Activated CD4-positive, alpha-beta T cell treated with anti-CD3 and anti-CD28 coated beads for 1 hour (primary cell): ENCODE measurements at places on chromosomes 3 and 15.

DNA sequence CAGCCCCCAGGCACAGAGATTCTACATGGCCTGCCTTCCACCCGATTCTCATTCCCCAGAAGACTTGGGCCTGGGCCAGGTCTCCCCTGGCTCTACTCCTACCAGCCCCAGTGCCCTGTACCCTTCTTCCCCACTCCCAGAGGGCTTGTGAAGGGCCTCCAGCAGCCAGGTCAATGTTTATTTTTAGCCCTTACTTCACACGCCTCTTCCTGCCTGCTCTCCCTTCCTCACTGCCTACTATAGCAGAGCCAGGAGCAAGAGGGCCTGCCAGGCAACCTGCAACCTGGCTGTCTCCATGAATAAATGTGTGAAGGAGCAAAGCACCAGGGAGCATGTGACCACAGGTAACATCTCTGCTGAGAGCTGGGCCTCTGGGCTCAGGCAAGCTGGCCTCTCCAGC, 26.4 kb upstream of the APEH start:
- no peak for DNase-seq

DNA sequence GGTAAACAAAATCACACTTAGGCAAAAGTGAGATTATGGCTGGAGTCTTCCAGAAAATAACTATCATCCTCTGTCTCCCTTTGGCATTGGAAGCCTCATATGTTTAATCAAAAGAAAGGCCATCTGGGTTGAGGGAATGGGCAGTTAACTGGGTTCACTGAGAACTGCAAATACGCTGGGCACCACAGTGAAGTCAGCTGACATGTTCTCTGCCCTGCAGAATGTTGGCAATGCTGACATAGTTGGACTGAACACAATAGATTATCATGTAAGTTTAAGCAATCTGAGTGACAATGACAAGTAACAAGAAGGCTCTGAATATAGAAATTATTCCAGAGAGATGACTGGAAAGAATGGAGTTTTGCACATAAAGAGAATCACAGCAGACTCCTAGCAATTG, 43.8 kb upstream of the SLC25A26 start:
- no peak for DNase-seq

GRCh38 chr3:123781138-123781537, 103.0 kb downstream of the MYLK start:
- DNase-seq = no peak

GRCh38 chr3:186567072-186567921, at the start of gene TBCCD1:
TSS of gene TBCCD1 (minus strand) at chr3:186567339. CDS start at chr3:186564329, 3,010 bp downstream.
- peak; percentile 94 for DNase-seq

- no peak for DNase-seq
These were observed 83.1 kb downstream of the HMG20A start for GRCh38 chr15:77503764-77504163.

GRCh38 chr3:141405025-141405424, 36.7 kb downstream of the ZBTB38 start:
- DNase-seq = no peak

GRCh38 chr15:70214276-70214675, 116.6 kb upstream of the TLE3 start:
- no peak for DNase-seq

DNA sequence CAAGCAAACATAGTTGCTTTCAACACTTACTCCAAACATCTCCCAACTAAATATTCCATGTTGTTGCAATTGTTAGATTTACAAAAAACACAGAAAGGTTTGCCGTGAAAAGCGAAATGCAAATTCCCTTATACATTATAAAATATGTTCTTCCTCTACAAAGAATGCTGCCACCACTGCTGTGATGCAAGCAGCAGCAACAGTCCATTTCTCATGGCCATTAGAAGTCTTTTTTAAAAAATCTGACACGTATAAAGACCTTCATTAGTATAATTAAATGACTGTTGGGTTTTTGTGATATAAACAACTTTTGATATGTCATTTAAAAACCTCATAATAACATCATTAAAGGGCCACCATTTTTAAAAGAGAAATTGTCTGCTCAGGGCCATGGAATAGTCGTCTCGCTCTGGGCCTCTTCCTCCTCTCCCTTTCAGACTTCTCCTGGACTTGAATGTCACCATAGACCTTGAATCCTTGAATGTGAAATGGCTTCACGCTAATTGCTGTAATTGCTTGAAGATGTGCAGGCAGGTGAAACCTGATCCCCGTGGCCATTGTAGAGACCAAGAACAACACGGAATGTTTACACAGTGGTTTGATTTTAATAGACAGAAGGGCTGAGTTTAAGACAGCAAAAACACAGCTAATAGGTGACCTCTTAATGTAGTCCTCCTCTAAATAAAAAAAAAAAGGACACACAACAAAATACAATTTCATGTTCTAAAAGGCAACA, 450.4 kb downstream of the FOXP1 start:
- DNase-seq = no peak

GRCh38 chr3:117346901-117347300, 637.3 kb downstream of the TUSC7 start:
- no peak for DNase-seq

DNA sequence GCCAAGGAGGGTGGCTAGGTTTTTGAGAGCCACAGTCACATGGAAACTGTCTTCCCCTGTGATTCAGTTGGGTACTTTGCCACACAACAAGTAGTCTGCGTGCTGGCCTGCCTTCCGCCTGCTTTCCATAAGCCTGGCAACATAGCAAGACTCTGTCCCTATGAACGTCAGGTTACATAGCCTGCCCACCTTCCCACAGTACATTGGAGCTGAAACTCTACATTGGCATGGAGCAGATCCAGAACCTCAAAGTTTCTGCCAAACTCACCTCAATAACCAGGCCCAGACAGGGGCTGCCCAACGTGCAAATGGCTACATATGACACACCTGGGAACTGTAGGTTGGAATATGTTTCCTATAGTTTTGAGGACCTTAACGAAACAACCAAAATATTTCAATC, 140.6 kb upstream of the PRICKLE2 start:
- no peak for DNase-seq

- DNase-seq = no peak
These were observed 3.3 kb downstream of the SCAMP2 start for GRCh38 chr15:74869726-74870407.

GRCh38 chr3:32177702-32178198, 60.7 kb upstream of the CMTM8 start:
- DNase-seq = peak; percentile 13

- DNase-seq = no peak
These were observed 267.7 kb downstream of the PLOD2 start for GRCh38 chr3:145893331-145893730.

GRCh38 chr3:25861566-25861965, 71.7 kb downstream of the OXSM start:
- no peak for DNase-seq

GRCh38 chr3:67402873-67403272, 251.5 kb downstream of the SUCLG2 start:
- no peak for DNase-seq

GRCh38 chr3:55364421-55364820, 122.7 kb downstream of the WNT5A start:
- DNase-seq = no peak

DNA sequence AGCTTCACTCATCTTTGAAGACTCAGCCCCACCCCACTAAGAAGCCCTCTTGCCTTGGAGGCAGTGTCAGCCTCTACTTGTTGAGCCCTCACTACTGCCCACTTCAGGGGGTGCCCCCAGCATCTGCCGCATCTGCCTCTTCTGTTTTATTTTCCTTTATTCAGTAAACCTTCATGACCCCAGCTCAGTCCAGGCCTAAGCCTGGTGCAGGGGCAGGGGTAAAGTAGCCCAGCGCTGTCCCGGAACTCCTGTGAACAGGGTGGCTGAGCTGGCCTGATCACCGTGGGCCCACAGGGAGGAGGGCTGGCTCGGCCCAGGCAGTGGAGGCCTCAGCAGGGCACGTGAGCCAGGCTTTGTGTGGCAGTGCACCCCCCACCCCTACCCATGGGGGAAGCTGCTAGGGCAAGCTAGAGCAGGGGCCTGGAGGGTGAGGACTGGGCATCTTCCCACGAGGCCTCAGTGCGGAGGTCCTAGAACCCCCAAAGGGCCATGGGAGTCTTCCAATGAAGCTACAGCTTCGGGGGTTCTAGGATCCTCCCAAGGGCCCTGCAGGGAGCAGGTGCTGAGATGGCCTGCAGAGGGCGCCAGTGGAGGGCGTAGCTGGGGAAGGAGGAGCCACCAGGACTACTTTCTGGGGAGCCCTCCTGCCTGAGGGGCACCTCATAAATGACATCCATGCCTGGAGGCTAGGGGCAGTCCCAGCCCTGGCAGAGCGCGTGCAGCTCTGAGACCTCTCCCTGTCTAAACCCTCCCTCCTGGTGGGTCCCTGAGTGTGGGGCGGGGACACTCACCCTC, 36.0 kb downstream of the TSPAN3 start:
- no peak for DNase-seq

DNA sequence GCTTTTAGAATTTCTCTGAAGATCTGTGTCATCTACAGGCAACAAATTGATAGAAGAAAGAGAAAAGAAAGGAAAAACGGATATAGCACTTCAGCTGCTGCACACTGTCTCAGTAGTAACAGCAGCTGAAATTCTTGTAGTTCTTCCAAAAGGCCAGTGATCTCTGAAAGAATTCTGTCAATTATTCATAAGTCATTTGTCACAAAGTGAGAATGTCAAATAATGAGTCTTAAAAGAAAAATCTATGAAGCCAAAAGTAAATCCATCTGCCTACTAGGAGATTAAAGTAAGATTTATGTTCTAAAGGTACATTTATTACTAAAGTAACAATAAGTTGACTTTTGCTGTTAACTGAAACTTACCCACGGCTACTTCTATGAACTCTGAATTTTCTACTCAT, 24.6 kb downstream of the IFT80 start:
- no peak for DNase-seq

- DNase-seq = no peak
These were observed 20.5 kb upstream of the ENTPD3 start for GRCh38 chr3:40366203-40367162.

- DNase-seq = no peak
These were observed 4.1 kb downstream of the ARID3B start for GRCh38 chr15:74545086-74545485.

- no peak for DNase-seq
These were observed 12.5 kb downstream of the SLC35G2 start for GRCh38 chr3:136831461-136831860.

DNA sequence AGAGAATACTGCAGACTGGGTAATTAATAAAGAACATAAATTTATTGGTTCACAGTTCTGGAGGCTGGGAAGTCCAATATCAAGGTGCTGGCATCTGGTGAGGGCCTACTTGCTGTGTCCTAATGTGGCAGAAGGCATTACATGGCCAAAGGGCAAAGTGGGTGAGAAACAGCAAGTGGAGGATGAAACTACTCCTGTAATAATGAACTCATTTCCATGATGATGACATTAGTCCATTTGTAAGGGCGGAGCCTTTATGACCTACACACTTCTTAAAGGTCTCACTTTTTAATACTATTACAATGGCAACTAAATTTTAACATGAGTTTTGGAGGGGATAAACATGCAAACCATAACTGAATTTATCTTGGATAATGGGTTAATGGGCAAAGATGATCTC, 139.6 kb upstream of the SGO1 start:
- no peak for DNase-seq

- no peak for DNase-seq
These were observed 28.9 kb downstream of the IGSF10 start for GRCh38 chr3:151431940-151432339.

GRCh38 chr15:81595752-81596151, 221.7 kb upstream of the TMC3 start:
- DNase-seq = no peak

GRCh38 chr3:119227070-119227850, 13.4 kb downstream of the B4GALT4 start:
- DNase-seq = no peak

DNA sequence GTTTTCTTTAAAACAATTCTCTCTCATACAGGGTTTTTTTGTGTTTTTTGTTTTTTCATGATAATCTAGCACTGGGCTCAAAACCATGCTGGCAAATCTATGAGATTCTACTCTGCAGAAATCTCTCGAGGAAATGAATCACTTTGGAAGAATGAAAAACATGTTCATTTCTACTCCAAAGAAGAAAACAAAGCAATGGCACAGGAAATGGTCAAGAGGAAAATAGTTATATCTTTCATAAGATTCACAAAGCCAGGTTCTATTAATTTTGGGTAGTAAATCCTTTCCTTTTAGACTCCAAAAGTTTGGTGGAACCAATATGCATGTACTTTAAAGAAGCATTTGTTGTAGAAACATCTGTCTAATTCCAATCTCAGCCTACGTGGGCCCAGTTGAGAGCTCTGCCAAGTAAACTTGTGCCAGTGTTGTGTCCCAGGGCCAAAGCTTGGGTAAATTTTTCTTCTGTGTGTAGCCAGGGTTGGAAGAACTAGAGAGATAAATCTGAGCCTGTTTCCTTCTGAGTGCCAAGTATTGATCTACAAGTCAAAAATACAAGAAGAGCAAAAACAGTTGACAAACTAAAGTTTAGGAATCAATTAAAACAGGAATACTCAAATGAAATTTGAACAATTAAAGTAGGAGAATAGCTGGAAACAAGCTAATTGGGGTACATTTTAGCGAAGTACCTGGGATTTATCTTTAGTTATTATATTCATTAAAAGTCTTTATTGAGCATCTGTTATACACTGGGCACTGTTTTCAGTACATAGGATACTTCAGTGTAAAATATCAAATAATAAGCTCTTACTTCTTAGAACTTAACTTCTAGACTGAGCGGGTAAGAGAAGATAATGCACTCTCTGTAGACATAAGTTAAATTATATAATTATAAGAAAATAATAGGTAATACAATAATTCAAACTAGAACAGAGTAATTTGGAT, 657.5 kb upstream of the NECTIN3 start:
- no peak for DNase-seq

GRCh38 chr3:115549071-115549470, 74.2 kb upstream of the GAP43 start:
- DNase-seq = no peak

DNA sequence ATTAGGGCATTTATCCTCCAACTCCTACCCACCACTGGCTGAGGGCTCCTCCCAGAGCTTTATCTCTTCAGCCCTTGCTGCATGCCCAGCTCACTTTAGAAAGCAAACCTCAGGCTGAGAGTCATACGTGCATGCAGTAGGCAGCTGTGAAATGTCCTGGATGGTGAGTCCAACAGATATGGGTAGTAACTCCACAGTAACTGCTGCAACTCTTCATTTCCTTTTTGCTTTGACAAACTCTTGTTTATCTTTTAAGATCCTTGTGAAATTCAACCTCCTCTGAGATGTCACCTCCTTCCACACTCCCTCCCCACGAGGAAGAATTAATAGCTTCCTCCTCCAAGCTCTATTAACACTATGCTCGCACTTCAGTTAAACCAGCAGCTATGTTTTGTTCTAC, 35.9 kb upstream of the CTNNB1 start:
- DNase-seq = no peak

DNA sequence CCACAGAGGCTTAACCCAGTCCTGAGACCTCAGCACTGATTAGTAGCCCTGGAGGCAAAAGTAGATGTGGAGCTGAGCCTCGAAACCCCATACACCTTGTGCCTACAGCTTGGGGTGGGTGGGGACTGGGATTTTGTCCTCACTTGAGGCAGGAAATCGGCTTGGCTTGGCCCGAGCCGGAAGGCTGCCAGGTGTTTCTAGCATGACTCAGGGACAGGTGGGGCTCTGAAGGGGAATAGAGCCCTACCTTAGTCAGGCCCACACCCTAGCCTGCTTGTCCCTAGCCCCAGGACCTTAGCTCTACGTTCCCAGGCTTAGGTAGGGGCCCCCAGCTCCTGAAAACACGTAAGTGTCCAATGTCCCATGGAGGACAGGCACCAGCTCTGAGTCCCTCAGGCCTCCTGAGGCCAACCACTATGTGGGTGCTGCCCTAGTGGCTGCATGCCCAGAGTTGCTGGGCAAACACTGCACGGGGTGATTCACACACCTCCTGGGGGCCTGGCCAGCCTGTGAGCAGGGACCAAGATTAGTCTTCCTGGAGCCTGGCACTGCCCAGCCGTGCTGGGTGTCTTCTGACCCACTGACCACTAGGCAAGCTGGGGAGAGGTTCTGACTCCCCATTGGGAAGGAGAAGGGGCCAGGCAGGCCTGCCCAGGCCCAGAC, 3.1 kb downstream of the MST1R start:
- no peak for DNase-seq
